ENCODE measurements at places on chromosomes 4 and X.
A peak's percentile ranks its signal among the peaks of the same experiment; 100 is the strongest.

DNA sequence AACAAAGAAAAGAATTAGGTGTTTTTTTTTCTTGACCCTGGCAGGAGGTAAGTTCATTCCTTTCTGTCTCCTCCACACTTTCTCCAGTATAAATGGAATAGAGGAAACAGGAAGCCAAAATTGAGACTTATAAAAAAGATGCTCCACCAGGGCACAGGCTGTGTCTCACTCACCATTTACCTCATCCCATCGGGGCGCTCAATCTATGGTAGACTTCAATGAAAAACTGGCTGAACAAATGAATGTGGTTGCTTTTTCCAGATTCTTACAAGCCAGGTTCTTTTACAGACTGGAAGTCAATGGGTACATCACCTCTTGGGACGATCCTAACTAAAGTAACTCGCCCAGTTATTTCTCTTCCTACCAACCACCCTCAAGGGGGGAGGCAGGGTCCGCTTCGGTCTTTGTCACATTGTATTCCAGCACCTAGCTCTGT, 685 bp downstream of the COMMD8 start:
- no peak for DNase-seq

- DNase-seq, result no peak
These were observed 230.4 kb upstream of the PITX2 start for GRCh38 chr4:110853242-110853641.

GRCh38 chr4:77006753-77007353, 57.3 kb downstream of the SEPTIN11 start:
- no peak for DNase-seq

DNA sequence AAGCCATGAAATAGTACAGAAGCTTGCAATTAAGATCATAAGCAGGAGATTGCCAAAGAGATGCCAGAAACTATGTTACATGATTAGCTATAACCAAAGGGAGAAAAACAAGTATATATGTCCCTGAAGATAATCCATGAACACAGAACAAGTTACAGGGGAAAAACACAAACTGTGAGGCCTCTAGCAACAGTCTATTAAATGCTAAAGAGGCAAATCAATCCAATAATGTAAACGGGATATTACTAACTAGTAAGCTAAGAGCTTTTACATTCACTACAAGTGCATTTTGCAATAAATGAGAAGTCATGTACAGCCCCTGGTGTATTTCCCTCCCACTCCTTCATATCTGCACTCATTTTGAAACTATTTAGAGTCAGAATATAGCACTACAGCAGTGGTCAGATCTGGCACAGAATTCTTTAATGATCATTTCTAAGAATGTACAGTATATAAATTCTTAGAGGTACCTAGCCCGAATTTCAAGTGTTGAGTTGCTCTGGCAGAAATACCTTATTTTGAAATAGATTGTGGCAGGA, 449.8 kb upstream of the SMIM31 start:
- DNase-seq, result no peak

GRCh38 chr4:54390670-54391069, 161.6 kb downstream of the PDGFRA start:
- DNase-seq, result no peak

- DNase-seq, result no peak
These were observed 78.1 kb upstream of the PAGE3 start for GRCh38 chrX:55342533-55343501.

DNA sequence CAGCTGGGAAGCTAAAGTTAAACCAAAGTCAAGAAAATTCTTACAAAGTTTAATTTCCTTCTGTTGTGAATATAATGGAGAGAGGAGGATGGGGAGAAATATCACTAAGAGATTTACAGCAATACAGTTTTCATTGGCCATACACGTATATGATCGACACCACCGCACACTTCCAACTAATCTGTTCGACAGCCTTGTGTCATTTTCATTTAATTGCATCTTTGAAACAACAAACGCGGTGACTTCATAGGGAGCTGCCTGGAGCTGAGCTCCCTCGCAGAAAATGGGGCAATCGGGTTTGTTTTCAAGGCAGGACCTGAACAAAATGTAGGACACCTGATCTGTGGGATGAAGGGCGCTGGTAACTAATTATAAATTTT, 1.3 kb downstream of the PTPN13 start:
- DNase-seq, result no peak

- DNase-seq, result no peak
These were observed 162.9 kb downstream of the LRBA start for GRCh38 chr4:150852216-150852615.

- no peak for DNase-seq
These were observed 5.6 kb upstream of the TEC start for GRCh38 chr4:48275247-48275646.

- no peak for DNase-seq
These were observed 123.0 kb upstream of the MAGEB16 start for GRCh38 chrX:35675151-35675550.

- no peak for DNase-seq
These were observed 44.8 kb downstream of the SMARCA5 start for GRCh38 chr4:143558286-143558685.

DNA sequence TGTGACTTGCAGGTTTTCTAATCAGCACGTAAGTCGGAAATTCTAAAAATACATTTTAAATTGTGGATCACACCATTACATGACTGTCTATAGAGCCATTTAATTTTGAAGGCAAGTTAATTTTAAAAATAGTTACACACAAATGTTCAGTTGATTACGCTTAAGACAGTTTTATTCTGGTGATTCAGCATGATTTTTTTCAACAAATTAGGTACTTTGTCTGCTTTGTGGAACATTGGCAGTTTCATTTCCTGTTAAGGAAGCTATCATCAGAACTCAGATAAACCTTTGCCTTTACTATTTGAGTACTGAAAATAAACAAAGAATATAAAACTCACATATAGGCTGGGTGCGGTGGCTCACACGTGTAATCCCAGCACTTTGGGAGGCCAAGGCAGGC, 19.5 kb downstream of the SAT1 start:
- DNase-seq, result no peak

DNA sequence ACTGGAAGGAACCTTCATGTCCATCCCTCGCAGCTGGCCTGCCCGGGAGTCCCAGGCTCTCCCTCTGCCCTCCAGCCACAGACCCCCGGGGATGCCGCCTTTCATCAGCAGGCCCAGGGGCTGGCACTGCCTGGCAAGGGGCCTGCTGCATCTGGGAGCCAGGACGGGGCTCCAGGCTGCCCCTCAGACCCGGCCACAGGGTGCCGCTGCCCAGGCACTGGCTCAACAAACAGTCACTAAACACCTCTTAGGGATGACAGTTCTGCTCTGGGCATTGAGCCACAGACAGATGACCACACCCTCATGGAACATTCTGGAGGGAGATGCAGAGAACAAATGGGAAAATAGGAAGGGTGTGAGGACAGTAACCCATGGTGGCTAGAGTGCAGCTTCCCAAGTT, 109.3 kb downstream of the HMX1 start:
- no peak for DNase-seq

DNA sequence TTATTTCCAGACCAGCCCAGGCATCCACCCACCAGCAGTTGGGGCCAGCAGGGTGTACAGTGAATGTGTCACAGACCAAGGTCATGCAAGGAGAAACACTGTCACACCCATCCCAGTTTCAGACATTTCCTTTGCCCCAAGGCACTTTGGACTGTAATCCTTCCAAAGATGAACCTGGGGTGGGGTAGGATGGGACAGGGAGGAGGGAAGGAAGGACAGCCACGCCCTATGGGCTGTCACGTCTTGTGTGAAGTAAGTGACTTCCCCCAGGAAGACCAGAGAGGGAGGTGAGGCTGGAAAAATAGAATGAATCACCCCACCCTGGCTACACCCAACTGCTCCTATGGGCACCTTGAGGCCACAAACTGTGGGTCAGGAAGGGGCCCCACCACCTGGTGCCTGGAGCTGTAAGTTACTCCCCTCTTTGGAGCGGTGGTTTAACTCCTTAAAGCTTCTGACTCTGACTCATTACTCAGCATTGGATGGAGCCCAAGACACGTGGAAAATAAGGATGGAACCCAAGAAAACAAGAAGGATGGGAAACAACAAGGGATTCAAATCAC, 349.9 kb upstream of the KLF3 start:
- no peak for DNase-seq

DNA sequence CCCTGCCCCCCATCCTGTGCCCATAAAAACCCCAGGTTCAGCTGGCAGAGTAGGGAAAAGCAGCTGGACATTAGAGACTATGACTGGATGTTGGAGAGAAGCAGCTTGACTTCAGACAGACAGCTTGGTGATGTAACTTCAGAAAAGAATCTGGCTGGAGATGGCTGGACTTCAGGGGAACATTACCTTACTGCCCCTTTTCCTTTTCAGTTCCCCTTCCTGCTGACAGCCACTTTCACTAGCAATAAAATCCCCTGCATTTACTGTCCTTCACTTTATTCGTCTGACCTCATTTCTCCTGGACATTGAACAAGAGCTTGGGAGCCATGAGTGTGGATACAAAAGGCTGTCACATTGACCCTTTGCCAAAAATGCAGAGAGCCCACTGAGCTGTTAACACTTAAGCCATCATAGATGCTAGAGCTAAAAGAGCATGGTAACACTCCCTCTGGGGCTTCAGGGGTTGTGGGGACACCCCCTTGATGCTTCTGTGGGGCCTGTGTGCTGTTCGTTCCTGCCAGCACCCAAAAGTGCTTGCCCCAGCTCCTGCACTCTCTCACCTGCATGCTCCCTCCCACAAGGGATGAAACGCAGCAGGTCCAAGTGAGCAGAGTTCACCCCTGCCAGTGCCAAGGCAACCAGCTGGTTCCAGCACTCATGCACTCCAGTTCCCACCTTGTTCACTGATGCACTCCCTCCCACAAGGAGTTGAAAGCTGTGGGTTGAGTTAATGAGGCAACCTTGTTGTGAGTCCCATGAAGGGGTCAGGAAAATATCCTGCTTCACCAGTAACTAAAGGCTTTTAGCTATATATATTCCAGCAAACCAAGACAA, 263.8 kb upstream of the NDST3 start:
- DNase-seq, result no peak

DNA sequence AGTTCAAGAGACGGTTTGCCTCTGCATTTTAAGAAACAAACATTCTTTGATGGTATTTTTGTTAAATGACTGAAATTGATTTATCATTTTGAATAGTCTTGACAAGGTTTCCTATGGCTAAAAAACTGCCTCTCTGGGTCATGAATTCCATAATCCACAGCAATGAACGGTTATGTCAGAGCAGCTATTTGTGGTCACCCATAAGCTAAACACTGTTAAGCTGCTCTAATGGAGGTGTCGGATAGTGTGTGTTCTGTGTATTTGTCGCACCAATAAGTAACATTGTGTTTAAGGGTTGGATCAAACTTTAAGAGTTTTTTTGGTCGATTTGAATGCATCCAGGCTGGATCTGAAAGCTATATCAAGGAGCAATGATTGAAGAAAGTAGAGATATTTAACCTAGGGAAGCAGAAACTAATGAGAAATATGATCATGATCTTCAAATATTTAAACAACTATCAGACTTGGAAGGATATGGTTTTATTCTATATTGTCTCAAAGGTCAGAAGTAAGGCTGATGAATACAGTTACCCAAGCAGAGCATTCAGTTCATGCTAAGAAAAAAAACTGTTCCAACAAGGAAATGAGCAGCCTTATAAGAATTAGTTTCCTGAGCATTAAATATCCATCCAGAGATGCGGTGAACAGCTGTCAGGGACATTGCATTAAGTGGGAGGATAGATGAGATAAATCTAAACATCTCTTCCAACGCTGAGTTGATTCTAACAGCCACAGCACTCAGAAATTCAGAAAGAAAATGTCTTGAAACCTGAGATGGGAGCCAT, 232.3 kb upstream of the RPS6KA3 start:
- no peak for DNase-seq

GRCh38 chr4:123364906-123365305, 31.7 kb upstream of the SPRY1 start:
- DNase-seq, result no peak

DNA sequence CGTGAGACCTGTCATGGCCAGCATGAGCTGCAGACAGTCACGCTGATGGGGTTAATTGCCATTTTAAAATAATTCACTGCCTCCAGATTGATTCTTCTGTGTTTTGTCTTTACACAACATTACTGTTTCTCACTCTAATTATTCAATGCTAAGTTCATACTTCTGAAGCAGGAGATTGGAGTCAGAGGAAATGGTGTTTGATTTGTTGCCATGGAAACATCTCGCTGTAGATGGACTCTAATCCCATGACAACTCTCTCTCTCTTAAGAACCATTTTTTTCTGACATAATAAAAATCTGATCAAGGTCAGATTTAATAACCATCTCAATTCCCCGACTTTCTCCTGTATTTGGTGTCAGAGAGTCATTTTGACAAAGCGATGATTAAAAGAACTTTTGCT, 209.0 kb downstream of the IDS start:
- no peak for DNase-seq

GRCh38 chrX:13266641-13267345, 53.1 kb downstream of the ATXN3L start:
- peak; percentile 62 for DNase-seq

DNA sequence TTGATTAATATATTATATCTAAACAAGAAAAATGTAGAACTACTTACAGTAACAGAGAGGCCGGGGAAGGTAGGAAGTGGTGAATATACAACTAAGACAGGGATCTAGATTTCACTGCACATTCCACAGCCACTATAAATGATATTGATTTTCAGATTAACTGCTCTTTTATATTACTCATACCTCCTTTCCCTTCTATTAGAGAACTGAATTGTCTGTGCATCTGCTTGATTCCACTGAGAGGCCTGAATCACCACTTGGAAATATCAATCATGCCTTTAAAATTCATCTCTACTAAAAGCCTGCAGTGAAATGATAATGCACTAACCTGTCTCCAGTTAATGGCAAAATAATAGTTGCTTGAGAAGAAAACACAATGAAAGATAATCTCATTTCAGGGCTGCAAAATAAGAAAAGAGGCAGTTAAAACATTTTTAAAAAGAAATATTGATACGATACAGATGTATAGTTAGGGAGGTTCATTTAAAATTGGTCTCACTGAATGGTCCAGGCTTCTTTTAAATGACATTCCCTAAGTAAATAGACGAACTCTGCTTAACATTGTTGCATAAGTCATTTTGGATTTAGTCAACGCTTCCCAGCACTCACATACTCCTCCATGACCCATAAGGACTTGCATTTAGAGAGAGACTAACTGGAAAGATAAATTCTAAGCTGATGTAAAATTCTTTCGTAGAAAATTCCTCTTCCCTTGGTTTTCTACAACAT, 3.8 kb downstream of the ANTXR2 start:
- no peak for DNase-seq

DNA sequence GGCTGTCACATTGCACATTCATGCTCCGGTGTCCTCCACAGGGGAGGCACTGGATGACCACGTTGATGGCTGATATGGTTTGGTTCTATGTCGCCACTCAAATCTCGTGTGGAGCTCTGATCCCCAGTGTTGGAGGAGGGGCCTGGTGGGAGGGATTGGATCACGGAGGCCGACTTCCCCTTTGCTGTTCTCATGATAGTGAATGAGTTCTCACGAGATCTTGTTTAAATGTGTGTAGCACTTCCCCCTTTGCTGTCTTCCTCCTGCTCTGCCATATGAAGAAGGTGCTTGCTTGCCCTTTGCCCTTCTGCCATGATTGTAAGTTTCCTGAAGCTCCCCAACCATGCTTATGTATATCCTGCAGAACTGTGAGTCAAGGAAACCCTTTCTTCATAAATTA, 22.3 kb upstream of the NAT8L start:
- no peak for DNase-seq

- no peak for DNase-seq
These were observed 180.7 kb downstream of the GASK1B start for GRCh38 chr4:157992038-157992705.
